Heart left ventricle (tissue), 16 donors: ENCODE measurements at places on chromosomes 3 and 15. TPM values are rescaled to one million over a fixed set of nuclear protein-coding genes. Genes with fewer than 3 reads are reported as not detected.

The ZPLD1 gene
- 0.13 TPM for total RNA-seq

The C2CD4B gene
- 1.00 TPM for total RNA-seq

The PLA2G4E gene
- total RNA-seq, result not detected

The ITPR1 gene
- total RNA-seq, result 19.9 TPM

The PLA2G4D gene
- not detected for total RNA-seq

The IMPG2 gene
- total RNA-seq, result 0.33 TPM

The GOLGA8M gene
- 1.2 TPM for total RNA-seq

The GRK7 gene
- 0.13 TPM for total RNA-seq

The LTK gene
- total RNA-seq, result 0.95 TPM

The RGMA gene
- total RNA-seq, result 10.6 TPM

The TRPC1 gene
- 5.9 TPM for total RNA-seq

The GPR160 gene
- total RNA-seq, result 0.28 TPM

The MST1 gene
- total RNA-seq, result 3.3 TPM
